Stomach (tissue), 19 donors: ENCODE measurements at places on chromosomes 4 and X. TPM values are rescaled to one million over a fixed set of nuclear protein-coding genes. Genes with fewer than 3 reads are reported as not detected.

GRCh38 chr4:102807345-102807744 is 20.0 kb downstream of the UBE2D3 start:
- no peak overlapping the region for H3K4me3 ChIP-seq
- no peak overlapping the region for H3K27ac ChIP-seq
- DNase-seq, result no peak
- peaks cover 85% of the 10 kb centered on the region for H3K36me3 ChIP-seq

DNA sequence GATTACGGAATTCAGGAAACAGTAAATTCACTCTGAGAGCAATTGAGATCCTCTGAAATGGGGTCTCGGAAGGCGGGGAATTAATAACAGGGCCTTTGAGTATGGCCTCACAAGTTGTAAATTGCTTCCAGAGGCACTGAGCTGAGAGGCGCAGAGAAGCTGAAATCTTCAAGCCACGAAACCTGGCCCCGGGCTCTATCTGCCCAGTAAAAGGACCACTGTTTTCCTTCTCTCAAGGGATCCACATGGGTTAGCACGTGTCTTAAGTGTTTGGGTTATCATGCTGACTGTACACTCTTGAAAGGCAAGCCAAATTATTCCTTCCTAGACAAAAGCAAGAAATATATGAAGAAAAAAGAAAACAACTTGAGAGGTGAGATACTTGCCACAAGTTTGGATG is 1012.9 kb upstream of the FTHL17 start:
- no peak overlapping the region for H3K4me3 ChIP-seq
- H3K36me3 ChIP-seq, result no peaks in the 10 kb centered on the region
- DNase-seq, result no peak
- H3K27me3 ChIP-seq, result no peaks in the 10 kb centered on the region

GRCh38 chrX:84219551-84219950 is 31.6 kb upstream of the RPS6KA6 start:
- H3K4me3 ChIP-seq, result no peak overlapping the region
- no peaks in the 10 kb centered on the region for H3K36me3 ChIP-seq
- H3K27ac ChIP-seq, result no peak overlapping the region
- no peak for DNase-seq

DNA sequence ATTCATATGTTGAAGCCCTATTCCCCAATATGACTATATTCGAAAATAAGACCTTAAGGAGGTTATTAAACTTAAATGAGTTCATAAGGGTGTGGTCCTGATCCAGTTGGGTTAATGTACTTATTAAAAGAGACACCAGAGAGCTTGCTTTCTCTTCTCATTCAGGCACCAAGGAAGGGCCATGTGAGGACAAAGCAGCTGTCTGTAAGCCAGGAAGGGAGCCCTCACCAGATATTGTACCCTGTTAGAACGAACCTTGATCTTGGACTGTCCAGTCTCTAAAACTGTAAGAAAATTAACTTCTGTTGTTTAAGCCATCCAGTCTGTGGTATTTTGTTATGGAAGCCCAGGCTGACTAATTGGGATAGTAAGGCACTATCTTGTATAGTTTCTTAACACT is 9.1 kb upstream of the YTHDC1 start:
- no peaks in the 10 kb centered on the region for H3K27me3 ChIP-seq
- H3K36me3 ChIP-seq, result no peaks in the 10 kb centered on the region
- no peak for DNase-seq
- no peaks in the 10 kb centered on the region for H3K4me1 ChIP-seq

- no peaks in the 10 kb centered on the region for H3K4me1 ChIP-seq
- H3K27ac ChIP-seq, result no peak overlapping the region
- no peak overlapping the region for H3K4me3 ChIP-seq
- H3K36me3 ChIP-seq, result no peaks in the 10 kb centered on the region
Measured at GRCh38 chr4:52098618-52099017, 47.5 kb downstream of the SPATA18 start.

- H3K27me3 ChIP-seq, result no peaks in the 10 kb centered on the region
- H3K4me3 ChIP-seq, result no peak overlapping the region
- no peaks in the 10 kb centered on the region for H3K4me1 ChIP-seq
- H3K36me3 ChIP-seq, result no peaks in the 10 kb centered on the region
- no peak for DNase-seq
Measured at GRCh38 chr4:138645289-138645688, 370.3 kb upstream of the NOCT start.

GRCh38 chr4:159689526-159689925 is 586.6 kb downstream of the RAPGEF2 start:
- H3K4me1 ChIP-seq, result no peaks in the 10 kb centered on the region
- no peaks in the 10 kb centered on the region for H3K27me3 ChIP-seq

DNA sequence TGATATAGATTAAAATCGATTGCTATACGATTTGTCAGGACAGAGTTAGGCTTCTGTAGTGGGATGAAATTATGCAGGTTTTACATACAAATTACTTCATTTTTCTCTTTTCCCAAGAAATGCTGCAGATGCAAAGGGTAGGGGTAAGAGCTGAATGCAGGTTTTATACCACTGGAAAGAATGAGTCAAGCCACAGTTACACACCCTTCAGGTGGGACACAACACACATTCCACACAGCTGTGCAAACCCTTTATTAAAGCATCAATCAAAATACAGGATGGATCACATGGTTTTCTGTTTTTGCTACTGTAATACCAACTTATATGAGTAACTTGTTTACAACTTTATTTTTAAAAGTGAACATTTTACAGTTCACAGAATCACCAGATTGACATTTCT is 39.8 kb downstream of the MFAP3L start:
- no peak for DNase-seq
- no peaks in the 10 kb centered on the region for H3K4me1 ChIP-seq
- H3K36me3 ChIP-seq, result no peaks in the 10 kb centered on the region
- H3K27me3 ChIP-seq, result no peaks in the 10 kb centered on the region
- H3K27ac ChIP-seq, result no peak overlapping the region
- no peak overlapping the region for H3K4me3 ChIP-seq

GRCh38 chrX:41664908-41665307 is 23.9 kb upstream of the GPR34 start:
- no peaks in the 10 kb centered on the region for H3K4me1 ChIP-seq
- peaks cover 6% of the 10 kb centered on the region for H3K36me3 ChIP-seq
- H3K27ac ChIP-seq, result no peak overlapping the region
- H3K27me3 ChIP-seq, result no peaks in the 10 kb centered on the region

DNA sequence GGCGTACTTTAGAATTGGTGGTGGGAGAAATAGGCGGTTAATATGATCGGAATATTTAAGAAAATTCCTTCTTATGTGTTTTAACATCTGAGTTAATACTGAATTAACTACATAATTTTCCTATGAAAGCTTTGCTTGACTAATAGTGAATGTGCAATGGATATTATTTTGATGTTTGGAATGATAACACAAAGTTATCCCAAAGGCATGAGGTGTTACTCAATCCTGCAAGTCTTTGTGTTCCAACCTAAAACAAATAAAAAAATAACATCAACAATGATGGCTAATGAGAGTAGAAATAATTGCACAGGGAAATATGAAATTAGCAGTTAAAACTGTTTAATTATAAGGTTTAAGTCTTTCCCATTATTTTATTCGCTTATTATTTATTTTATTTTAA is 183.6 kb upstream of the ARSJ start:
- no peak overlapping the region for H3K4me3 ChIP-seq
- H3K27me3 ChIP-seq, result no peaks in the 10 kb centered on the region
- no peak overlapping the region for H3K27ac ChIP-seq
- DNase-seq, result no peak

DNA sequence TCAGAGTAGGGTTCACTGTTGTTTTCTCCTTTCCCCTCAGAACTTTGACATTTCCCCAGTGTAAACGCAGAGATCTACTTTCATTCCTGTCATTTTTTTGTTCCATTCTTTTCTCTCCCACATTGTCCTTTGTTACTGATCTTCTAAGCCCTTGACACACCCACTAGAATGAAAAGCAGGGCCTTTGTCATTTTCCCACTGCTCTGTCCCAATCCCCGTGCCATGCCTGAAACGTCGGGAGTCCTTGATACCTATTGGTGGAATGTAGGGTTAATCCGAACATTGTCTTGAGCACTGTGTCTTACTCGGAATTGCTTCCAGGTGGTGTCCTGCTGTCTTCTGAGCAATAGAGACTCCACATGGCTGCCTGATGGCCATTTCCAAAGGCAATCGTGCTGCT is 887.1 kb upstream of the FRG1 start:
- no peak overlapping the region for H3K27ac ChIP-seq
- H3K4me3 ChIP-seq, result no peak overlapping the region
- no peaks in the 10 kb centered on the region for H3K36me3 ChIP-seq
- H3K4me1 ChIP-seq, result peaks cover 11% of the 10 kb centered on the region
- no peak for DNase-seq

DNA sequence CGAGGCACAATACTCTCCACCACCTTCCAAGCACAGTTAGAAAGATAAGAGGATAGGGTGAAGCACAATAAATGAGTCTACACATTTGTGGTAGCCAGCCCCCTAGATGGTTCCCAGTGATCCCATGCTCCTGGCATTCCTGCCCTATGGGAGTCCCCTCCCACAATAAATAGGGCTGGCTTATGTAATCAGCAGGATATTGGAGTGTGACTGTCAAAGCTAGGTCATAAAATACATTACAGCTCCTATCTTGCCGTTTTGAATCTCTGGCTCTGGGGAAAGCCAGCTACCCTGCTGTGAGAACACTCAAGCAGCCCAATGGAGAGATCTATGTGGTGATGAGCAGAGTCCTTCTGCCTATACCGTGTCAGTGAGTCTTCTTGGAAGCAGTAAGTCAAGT is 198.7 kb upstream of the NOCT start:
- no peaks in the 10 kb centered on the region for H3K36me3 ChIP-seq
- H3K27ac ChIP-seq, result no peak overlapping the region
- H3K4me3 ChIP-seq, result no peak overlapping the region
- H3K4me1 ChIP-seq, result no peaks in the 10 kb centered on the region
- no peaks in the 10 kb centered on the region for H3K27me3 ChIP-seq

- H3K36me3 ChIP-seq, result no peaks in the 10 kb centered on the region
- H3K4me1 ChIP-seq, result no peaks in the 10 kb centered on the region
- H3K27ac ChIP-seq, result no peak overlapping the region
- no peak overlapping the region for H3K4me3 ChIP-seq
Measured at GRCh38 chr4:8928074-8928473, 56.4 kb upstream of the HMX1 start.

DNA sequence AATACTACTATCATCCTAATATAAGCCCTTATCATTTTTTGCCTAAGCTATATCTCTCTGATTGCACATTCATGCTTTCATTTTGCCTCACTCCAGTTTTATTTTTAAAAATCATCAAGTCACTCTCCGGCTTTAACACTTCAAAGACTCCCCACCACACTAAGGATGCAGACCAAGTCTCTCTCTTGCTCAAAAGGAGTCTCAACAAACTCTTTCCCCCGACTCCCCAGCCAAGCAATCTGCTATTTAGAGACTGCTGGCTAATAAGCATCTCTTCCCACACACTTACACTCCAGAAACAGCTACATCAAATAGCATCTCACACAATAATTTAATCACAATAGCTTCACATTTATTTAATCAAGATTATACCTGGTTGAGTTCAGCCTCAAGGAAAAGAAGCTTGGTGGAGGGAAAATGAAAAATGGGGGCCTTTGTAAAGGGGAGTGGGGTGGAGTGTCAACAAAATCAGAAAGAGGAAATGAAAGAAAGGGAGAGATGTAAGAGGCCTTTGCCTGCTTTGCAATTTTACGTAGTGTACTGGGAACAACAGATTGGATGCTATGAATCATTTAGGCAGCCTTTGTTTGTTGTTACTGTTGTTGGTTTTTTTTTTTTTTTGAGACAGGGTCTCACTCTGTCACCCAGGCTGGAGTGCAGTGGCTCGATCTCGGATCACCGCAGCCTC is 104.1 kb upstream of the MCF2 start:
- no peaks in the 10 kb centered on the region for H3K4me1 ChIP-seq
- no peak overlapping the region for H3K27ac ChIP-seq
- no peak for DNase-seq
- no peaks in the 10 kb centered on the region for H3K27me3 ChIP-seq
- H3K4me3 ChIP-seq, result no peak overlapping the region

DNA sequence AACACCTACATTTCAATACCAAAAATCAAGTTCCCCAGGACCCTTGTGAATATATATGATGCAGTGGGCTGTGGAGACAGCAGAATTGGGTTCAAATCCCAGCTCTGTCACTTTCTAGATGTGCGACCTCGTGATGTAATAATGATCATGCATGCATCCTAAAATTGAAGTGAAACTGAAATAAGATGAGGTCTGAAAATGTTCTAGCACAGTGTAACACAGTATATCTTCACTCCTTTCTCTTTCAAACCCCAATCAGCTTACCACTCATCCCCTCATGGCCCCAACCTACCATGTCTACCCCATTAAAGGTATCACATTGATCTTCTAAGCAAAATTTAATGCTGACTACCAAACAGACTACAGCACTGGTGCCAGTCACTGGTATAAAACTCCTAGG is 69.9 kb upstream of the BRS3 start:
- H3K4me1 ChIP-seq, result no peaks in the 10 kb centered on the region
- H3K27me3 ChIP-seq, result no peaks in the 10 kb centered on the region
- H3K27ac ChIP-seq, result no peak overlapping the region
- no peak overlapping the region for H3K4me3 ChIP-seq

DNA sequence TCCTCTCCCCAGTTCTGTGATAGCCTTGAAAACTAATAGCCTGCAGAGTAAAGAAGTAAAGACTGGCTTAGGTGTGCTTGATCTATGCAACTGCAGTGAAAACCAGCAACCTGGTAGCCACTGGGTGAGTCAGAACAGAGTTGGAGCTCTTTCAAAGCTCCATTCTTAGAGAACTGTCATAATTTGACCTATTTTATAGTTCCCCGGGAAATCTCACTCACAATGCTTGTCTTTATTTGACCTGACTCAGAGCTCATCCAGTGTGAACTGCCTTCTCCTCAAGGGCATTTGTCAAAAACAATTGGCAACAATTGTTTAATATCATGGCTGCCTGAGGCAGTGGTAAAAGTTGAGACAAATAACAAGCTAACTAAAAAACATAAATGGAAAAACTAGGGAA is 213.0 kb upstream of the NHS start:
- no peak for DNase-seq
- no peaks in the 10 kb centered on the region for H3K27me3 ChIP-seq

- no peaks in the 10 kb centered on the region for H3K36me3 ChIP-seq
- H3K27me3 ChIP-seq, result no peaks in the 10 kb centered on the region
- no peak for DNase-seq
Measured at GRCh38 chrX:68409194-68409593, 24.1 kb downstream of the OPHN1 start.

DNA sequence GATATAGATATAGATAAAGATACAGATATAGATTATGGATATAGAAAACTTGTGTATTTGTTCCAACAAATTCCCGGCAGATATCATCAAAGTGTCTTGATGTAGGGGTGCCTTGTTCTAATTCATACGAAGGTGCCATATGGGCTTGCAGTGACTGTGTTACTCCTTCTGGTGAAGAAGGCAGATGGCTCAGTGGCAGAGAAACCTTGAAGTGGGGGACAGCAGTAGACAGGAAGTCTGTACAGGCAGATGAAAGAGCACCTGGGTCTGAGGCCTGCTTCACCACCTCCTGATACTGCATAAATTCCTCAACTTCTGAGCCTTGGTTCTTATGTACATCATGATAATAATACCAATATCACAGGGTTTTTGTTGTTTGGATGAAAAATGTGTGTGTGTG is 179.5 kb upstream of the GATB start:
- DNase-seq, result no peak
- no peaks in the 10 kb centered on the region for H3K36me3 ChIP-seq
- H3K4me3 ChIP-seq, result no peak overlapping the region
- H3K27me3 ChIP-seq, result no peaks in the 10 kb centered on the region
- no peak overlapping the region for H3K27ac ChIP-seq
- no peaks in the 10 kb centered on the region for H3K4me1 ChIP-seq

The SLC16A2 gene
- 0.29 TPM for total RNA-seq

The NXF3 gene
- 6.7 TPM for total RNA-seq

The SCLT1 gene
- 21.7 TPM for total RNA-seq

The MAGEB1 gene
- not detected for total RNA-seq

The COL4A5 gene
- 57.7 TPM for total RNA-seq

The RBPJ gene
- total RNA-seq, result 67.8 TPM
